ENCODE measurements at places on chromosomes 13 and 19. TPM values are rescaled to one million over a fixed set of nuclear protein-coding genes. Genes with fewer than 3 reads are reported as not detected.

CYP4F8 gene
- not detected for polyA plus RNA-seq

ZNF175 gene
- 0.88 TPM for polyA plus RNA-seq

INSR gene
- polyA plus RNA-seq = 0.02 TPM

PCSK4 gene
- 1.3 TPM for polyA plus RNA-seq

TYK2 gene
- polyA plus RNA-seq = 58.3 TPM

ADAMTSL5 gene
- polyA plus RNA-seq = 0.29 TPM

F10 gene
- 0.11 TPM for polyA plus RNA-seq

SLC7A10 gene
- polyA plus RNA-seq = not detected

DNA sequence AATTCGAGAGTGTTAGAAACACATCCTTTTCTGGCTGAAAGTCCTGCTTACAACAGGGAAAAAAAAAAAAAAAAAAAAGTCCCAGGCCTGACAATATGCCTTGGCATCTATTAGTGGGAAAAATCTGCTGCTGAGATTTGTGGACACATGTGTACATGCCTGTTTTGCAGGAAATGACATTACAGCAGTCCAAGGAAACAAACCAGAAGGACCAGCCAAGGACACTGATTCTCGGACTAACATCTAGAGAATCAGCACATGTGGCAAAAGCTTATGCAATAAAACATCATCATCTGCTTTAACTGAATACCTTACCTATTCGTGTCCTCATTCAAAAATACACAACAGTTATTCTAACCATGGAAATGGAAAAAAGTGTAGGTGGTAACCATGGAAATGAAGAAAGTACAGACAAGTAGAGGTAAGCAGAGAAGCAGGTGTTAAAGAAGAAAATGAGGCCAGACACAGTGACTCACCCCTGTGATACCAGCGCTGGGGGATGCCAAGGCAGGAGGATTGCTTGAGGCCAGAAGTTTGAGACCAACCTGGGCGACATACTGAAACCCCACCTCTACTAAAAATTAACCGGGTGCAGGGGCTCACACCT is 9.4 kb upstream of the DPY19L3 start:
- no peak overlapping the region for H3K4me3 ChIP-seq
- H3K4me1 ChIP-seq = no peaks in the 10 kb centered on the region
- H3K36me3 ChIP-seq = no peaks in the 10 kb centered on the region

GRCh38 chr19:12623361-12624031 is 12.8 kb downstream of the ZNF791 start:
- H3K4me3 ChIP-seq = no peak overlapping the region
- H3K36me3 ChIP-seq = peaks cover 43% of the 10 kb centered on the region
- H3K4me1 ChIP-seq = no peaks in the 10 kb centered on the region
- DNase-seq = no peak
- no peak overlapping the region for H3K27ac ChIP-seq

DNA sequence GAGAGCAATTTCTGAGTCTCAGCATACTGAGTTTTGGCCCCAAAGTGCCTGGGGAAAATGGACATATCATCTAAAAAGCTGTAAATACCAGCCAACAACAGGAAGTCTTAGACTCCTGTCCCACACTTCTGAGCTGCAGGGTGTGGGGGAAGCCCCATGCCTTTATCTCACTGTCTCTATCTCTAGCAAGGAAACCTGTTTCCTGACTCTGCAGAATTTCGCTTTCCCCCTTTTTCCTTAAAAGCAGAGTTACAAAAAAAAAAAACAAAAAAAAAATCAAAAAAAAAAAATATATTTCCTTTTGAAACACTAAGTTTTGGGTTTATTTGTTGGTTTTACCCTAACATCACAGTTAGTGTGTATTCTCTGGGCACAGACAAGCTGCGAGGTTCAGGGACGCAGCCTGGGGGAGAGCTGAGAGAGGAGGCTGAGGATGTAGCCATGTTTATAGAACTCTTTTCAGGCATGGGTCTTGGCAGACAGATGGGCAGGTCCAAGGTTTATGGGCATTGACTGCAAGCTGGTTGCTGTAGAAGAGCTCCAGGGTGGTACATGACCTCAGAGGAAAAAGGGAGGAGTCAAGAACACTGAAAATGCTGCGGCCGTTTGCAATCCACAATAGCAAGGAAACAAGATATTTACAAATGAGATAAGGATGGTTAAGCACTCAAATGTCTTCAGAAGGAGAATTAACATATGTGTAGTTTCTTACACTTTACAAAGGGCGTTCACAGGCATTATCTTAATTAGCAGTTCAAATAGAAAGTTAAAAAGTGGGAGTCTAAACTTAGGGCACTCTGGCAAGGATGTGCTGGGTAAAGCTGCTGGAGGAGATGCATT is 4.9 kb downstream of the MBNL2 start:
- peaks cover 50% of the 10 kb centered on the region for H3K4me1 ChIP-seq
- peak overlapping the region; percentile 96 for H3K4me3 ChIP-seq
- peaks cover 6% of the 10 kb centered on the region for H3K36me3 ChIP-seq

- H3K4me1 ChIP-seq = no peaks in the 10 kb centered on the region
- no peaks in the 10 kb centered on the region for H3K36me3 ChIP-seq
- no peak for DNase-seq
- H3K27ac ChIP-seq = no peak overlapping the region
- no peak overlapping the region for H3K4me3 ChIP-seq
- H3K27me3 ChIP-seq = peaks cover 2% of the 10 kb centered on the region
These were observed 112.9 kb downstream of the IRS2 start for GRCh38 chr13:109673477-109673876.

DNA sequence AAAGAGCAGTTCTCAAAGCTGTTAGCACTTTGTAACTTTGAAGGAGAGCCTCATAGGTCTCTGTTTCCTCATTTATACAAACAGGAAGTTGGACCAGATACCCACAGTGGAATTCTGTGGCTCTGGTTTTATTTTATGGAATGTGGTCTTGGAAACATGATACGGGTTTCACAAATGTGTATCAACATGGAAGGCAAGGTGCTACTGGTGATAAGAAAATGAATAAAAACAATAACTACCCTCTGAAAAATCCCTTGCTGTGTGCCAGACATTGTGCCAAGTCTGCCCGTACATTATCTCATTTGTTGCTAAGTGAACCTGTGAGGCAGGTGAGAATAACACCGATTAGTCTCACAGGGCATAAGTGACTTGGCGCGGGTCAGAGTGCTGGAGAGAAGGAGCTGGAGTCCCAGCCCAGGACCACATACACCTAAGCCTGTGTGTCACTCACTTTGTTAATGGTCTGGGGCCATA is 45.0 kb upstream of the RNF113B start:
- peaks cover 5% of the 10 kb centered on the region for H3K27me3 ChIP-seq
- H3K27ac ChIP-seq = no peak overlapping the region
- DNase-seq = no peak
- no peaks in the 10 kb centered on the region for H3K4me1 ChIP-seq
- H3K36me3 ChIP-seq = no peaks in the 10 kb centered on the region

DNA sequence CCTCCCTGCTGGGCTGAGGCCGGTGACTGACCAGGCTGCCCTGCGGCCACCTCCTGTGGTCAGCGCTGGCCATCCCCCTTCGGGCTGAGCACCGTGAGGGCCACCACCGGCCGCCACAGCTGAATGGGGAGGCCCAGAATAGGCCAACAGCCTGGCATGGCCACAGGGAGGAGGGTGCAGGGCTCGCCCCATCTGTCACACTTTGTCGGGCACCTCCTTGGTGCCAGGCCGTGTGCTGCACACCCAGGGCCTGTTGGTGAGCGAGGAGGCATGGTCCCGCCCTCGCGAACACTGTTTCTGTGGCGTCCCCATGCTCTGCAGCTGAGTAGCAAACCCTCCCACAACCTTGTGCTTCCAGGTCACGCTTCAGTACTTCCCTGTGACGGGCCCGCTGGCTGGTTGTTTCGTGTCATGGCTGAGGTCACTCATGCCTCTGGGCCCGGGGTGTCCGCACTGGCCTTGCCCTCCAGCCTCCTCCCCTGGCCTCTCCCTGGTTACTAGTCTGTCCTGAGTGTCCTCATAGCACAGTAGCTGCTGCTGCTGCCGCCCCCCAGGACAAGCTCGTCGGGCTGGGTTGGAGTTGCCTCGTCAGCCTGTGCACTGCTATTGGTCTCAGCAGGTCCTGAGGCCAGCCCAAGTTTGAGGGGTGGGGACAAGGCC is 15.2 kb downstream of the EPN1 start:
- no peak overlapping the region for H3K27ac ChIP-seq
- H3K4me1 ChIP-seq = no peaks in the 10 kb centered on the region
- DNase-seq = no peak
- H3K36me3 ChIP-seq = peaks cover 58% of the 10 kb centered on the region

DNA sequence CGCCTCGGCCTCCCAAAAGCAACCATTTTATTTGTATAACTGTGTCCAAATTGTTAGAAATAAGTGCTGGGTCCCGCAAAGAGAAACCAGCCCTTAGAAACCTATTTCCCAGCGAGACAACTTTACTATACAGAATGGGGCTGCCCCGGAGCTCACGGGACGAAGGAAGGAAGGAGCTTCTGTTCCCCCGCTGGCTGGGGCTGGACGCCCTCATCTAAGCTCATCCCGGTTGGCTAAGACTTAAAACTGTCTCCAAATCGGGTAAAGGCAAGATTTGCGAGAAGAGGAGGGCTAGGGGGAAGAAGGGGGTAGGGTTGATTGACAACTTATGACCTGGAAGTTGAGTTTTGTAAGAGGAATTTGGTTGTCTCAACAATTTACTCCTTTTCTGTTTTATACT is 12.3 kb upstream of the BSG start:
- H3K4me1 ChIP-seq = no peaks in the 10 kb centered on the region
- no peak overlapping the region for H3K4me3 ChIP-seq
- H3K27ac ChIP-seq = no peak overlapping the region
- DNase-seq = no peak

DNA sequence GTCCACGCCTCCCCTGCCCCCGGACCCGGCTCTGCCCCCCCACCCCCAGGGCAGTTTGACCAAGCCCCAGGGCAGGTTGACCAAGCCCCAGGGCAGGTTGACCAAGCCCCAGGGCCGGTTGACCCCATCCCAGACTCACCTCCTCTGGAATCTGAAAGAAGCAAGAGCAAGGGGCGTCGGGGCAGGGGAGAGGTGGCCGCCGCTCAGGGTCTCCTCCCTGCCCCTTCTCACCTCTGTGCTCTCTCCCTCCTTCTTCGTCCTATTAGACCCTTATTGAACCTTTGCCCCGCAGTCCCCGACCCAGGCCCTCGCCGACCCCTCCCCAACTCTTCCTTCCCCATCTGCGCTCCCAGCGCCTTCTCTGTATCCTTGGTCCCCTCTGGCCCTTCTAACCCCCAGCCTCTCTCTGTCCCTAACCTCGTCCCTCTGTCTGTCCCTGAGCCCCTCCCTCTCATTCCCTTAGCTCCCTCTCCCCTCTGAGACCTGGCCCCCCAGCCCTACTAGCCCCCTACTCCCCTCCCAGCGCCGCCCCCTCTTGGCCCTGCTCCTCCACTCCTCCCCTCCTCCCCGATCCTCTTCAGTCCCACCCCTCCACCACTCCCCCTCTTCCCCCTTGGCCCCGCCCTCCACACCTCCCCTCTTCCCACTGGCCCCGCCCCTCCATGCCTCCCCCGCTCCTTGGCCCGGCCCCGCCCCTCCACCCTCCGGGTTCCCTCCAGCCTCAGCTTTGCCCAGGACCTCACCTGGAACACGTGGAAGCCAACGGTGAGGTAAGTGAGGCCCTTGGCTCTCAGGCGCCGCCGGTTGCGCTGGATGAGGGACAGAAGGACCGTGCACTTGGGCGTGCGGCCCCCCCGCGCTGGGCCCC is 7.6 kb downstream of the CAPN12 start:
- no peak overlapping the region for H3K4me3 ChIP-seq
- H3K36me3 ChIP-seq = no peaks in the 10 kb centered on the region
- peak overlapping the region; percentile 61 for H3K27ac ChIP-seq

GRCh38 chr19:42286349-42287016 is 15.4 kb upstream of the PRR19 start:
- no peak for DNase-seq
- peak overlapping the region; percentile 78 for H3K27ac ChIP-seq
- H3K4me3 ChIP-seq = no peak overlapping the region
- no peaks in the 10 kb centered on the region for H3K27me3 ChIP-seq
- peaks cover 34% of the 10 kb centered on the region for H3K36me3 ChIP-seq

GRCh38 chr19:57620673-57621348 is 6.8 kb downstream of the ZNF134 start:
- peaks cover 68% of the 10 kb centered on the region for H3K36me3 ChIP-seq
- no peak overlapping the region for H3K27ac ChIP-seq
- DNase-seq = no peak
- H3K4me3 ChIP-seq = peak overlapping the region; percentile 21
- H3K27me3 ChIP-seq = no peaks in the 10 kb centered on the region
- H3K4me1 ChIP-seq = no peaks in the 10 kb centered on the region

- peaks cover 1% of the 10 kb centered on the region for H3K36me3 ChIP-seq
- H3K27ac ChIP-seq = peak overlapping the region; percentile 97
These were observed 689 bp downstream of the ING1 start for GRCh38 chr13:110713981-110714796.

DNA sequence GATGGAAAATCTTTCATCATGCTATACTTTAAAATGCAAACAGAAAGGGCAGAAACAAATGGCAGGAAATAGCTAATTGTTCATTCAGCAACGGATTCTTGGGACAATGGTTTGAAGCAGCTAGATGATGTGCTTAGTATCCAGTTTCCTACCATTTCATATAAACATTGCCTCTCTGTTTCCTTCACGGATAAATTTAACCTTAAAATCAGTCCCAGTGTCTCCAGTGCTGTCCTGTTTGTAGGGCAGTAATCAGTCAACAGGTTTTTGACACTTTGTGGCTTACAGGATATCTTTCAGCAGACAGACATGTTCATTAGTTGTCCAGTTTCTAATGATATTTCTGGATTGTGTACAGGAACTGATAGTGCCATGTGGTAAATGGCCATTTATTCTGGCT is 24.7 kb upstream of the RB1 start:
- no peak overlapping the region for H3K27ac ChIP-seq
- no peak overlapping the region for H3K4me3 ChIP-seq
- no peaks in the 10 kb centered on the region for H3K4me1 ChIP-seq
- no peak for DNase-seq
- no peaks in the 10 kb centered on the region for H3K36me3 ChIP-seq

- H3K27me3 ChIP-seq = no peaks in the 10 kb centered on the region
- peaks cover 48% of the 10 kb centered on the region for H3K4me1 ChIP-seq
- peaks cover 12% of the 10 kb centered on the region for H3K36me3 ChIP-seq
- peak overlapping the region; percentile 94 for H3K4me3 ChIP-seq
These were observed 1.9 kb upstream of the HNRNPL start for GRCh38 chr19:38851622-38852230.

- no peak overlapping the region for H3K27ac ChIP-seq
- H3K36me3 ChIP-seq = peaks cover 55% of the 10 kb centered on the region
- no peak overlapping the region for H3K4me3 ChIP-seq
- no peak for DNase-seq
These were observed 12.6 kb upstream of the SMG9 start for GRCh38 chr19:43767316-43767715.

DNA sequence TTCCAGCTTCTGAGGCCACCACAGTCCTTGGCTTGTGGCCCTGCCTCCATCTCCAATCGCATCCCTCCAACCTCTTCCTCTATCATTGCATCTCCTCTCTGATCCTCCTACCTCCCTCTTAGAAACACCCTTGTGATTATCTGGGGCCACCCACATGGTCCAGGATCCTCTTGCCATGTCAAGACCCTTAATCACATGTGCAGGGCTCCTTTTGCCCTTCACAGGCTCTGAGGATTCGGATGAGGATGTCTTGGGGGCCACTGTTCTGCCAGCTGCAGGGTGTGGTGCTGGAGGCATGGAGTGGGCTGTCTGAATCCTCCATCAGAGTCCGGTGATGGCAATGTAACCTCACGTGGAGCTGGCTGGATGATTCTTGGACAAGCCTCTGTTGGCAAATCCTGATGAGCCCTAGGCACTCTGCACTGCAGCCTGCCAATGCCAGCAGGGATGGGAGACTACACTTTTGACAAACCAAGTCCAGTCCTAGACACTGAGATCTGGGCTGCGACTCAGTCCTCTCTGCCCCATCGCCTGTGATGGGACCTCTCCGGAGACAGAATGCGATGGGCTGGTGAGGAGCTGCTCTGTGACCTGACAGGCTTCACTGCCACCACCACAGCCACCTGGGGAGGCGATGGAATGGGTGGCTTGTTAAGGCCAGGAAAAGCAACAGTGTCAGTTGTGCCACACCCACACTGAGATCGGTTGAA is 61.2 kb downstream of the CCDC70 start:
- DNase-seq = no peak
- no peaks in the 10 kb centered on the region for H3K36me3 ChIP-seq
- no peak overlapping the region for H3K4me3 ChIP-seq
- H3K27ac ChIP-seq = no peak overlapping the region
